ENCODE measurements at places on chromosomes 7 and 10.

DNA sequence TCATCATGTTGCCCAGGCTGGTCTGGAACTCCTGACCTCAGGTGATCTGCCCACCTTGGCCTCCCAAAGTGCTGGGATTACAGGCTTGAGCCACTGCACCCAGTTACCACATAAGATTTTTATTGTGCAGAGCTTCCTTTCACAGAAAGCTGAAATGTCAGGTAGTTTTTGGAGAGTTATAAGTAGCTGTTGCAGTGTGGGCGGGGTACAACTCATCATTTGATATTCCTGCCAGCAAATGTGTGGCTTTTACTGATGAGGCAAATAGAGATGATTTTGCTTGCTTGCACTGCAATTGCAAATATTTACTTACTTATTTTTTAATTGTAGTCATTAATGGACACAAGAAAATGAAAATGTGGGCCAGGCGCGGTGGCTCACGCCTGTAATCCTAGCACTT, 32.4 kb downstream of the NKX2-3 start:
- no peak for DNase-seq

GRCh38 chr7:3480197-3480596, 179.1 kb downstream of the SDK1 start:
- DNase-seq = no peak

DNA sequence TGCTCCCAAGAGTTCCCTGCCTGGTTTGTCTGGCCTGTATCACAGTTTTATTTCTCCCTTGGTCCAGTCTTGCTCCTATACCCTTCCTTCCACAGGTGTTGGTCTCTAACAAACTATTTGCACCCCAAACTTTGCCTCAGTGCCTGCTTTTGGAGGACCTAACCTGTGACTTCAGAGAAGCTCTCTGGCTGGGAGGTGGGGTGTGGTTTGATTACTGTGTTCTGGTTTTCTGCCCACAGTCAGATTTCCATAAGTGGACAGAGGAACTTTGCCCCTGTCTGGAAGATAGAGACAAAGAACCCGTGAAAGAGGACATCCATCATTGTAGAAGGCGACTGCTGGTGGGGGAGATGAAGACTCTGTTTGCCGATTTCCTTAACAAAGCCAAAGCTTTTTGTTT, 55.8 kb upstream of the TRIL start:
- no peak for DNase-seq

DNA sequence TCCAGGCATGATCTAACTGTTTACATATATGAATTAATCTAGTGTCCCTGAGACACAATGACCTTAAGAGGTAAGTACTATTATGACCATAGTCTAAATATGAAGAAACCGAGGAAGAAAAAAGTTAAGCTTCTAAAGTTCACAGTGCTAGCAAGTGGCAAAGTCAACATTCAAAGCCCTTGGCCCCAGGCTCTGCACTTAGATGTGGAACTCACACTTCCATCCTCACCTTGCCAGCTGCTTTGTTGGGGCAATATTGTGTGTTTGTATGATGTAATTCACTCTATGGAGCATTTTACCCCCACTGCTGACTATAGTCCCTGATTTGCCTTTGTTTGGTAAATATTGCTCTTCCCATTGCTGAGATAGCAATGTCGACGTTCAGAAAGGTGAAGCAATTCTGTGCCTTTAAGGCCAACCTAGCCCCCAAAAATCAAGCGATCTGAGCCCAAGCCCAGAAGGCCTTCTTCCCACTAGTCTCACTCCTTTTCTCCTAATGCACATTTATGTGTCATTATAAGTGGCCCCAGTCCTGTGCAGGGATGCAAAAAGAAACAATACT, 487.6 kb upstream of the ZMIZ1 start:
- DNase-seq = no peak

GRCh38 chr7:127900732-127901685, 130.2 kb downstream of the LRRC4 start:
- no peak for DNase-seq
